NCI-H1092 treated with DMSO at 0.1 percent for 48 hours (cell line): ENCODE measurements at places on chromosomes 3 and 15.
A peak's percentile ranks its signal among the peaks of the same experiment; 100 is the strongest.

GRCh38 chr3:196189566-196190347 is 21.4 kb downstream of the ZDHHC19 start:
- DNase-seq: no peak

DNA sequence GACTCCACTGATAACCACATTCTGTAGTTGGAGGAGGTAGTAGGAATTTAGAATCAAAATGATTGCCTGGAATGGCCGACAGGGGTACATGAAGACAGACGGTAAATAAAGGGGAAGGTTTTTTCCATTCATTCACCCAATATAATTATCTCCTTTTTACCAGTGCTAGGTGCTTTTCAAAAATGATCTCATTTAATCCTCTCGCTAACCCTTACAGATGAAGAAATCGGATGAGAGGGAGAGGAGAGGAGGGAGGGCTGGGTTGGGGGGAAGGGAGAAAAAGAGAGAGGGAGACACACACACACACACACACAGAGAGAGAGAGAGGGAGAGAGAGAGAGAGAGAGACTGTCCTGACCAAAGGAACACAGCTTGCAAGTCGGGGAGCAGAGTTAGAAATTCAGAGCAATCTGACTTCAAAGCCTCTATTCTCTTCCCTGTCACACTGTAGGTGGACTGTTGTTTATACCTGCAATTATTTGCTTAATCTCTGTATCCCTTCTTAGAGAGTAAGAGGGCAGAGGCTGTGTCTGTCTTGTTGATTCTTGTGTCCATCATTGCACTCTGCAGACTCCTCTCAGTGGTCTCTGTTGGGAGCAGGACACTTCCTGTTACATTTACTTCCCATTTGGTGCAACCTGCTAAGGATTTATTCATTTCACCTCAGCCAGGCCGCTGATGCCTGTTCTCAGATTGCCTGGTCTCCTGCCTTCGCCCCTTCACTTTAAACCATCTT is 18.7 kb upstream of the PAQR9 start:
- DNase-seq: no peak

GRCh38 chr3:46269556-46269955 is 27.3 kb downstream of the CCR3 start:
- DNase-seq: no peak

DNA sequence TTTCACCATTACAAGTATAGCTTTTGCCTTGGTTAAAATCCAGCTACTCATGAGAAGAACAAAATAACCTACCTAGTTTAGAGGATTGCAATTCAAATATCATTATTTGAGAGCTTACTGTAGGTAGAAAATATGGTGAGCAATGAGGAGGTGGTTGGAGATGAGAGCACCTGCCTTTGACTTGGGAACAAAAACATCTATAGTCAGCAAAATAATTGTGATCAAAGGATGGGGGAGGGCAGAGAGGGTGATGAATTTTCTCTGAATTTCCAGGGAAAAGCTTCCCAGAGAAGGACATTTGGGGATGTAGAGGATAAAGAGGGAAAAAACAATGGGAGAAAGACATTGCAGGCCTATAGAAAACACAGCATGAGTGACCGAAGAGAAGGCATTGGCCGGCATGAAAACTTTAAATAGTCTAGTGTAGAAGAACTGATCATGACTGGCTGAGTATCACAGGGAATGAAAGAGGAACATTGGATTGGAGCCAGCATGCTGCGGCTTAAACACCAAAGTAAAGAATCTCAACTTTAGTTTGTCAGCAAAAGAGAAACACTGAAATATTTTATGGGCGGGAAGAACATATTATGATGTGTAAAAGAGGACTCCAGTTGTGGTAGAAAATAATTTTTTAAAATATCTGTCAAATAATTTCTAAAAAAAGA is 581.3 kb downstream of the UNC13C start:
- no peak for DNase-seq

- DNase-seq: no peak
Observed at GRCh38 chr3:82081351-82081750, 319.9 kb upstream of the GBE1 start.

DNA sequence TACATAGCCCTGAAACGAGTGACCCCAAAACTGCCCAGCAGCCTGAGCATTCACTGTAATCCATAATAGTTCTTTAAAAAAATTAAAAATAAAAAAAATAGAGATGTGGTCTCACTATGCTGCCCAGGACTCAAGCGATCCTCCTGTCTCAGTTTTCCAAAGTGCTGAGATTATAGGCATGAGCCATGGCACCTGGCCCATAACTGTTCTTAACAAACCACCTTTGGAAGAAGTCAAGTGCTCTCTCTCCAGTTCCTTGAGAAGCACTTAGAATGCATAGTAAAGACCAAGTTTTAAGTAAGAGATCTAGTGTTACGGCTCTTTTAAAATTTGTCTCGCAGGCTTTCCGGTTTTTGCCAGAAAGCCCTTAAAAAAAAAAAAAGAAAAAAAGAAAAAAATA is 8.2 kb downstream of the CDC25A start:
- DNase-seq: no peak

GRCh38 chr15:33148129-33148751 is 46.3 kb downstream of the FMN1 start:
- no peak for DNase-seq

DNA sequence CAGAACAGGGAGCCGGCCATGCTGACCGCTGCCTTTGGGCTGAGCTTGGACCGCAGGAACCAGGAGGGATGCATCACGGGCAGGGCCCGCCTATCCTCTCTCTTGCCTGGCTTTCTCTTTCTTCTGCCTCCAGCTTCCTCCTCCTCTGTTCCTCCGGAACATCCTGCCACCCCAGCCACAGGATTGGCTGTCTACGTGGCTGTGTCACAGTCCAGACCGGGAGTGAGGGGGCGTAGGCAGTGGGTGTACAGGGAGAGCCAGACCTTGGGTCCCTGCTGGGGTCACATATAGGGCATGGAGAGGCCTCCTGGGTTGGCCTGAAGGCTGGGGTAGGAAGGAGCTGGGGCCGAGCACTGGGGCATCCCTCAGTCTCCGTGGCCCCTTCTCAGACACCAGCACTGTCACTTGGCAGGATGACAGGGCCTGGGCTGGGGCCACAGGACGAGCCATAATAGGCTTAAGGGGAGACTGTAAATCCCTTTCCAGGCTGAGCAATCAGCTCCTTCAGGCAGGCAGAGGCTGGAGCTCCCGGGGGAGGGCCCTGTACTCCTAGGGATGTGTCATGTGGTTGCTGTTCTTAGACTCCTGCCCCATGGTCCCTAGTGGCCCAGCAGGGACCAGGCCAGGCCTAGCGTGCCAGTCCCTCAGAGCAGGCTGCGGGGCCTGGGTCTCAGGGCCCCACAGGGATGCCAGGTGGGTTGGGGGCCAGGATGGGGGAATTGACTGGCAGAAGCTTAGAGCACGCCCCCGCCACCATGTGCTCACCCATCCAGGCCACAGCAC is 25.4 kb downstream of the LINGO1 start:
- no peak for DNase-seq

GRCh38 chr3:76039431-76039830 is 254.1 kb upstream of the ZNF717 start:
- DNase-seq: no peak

DNA sequence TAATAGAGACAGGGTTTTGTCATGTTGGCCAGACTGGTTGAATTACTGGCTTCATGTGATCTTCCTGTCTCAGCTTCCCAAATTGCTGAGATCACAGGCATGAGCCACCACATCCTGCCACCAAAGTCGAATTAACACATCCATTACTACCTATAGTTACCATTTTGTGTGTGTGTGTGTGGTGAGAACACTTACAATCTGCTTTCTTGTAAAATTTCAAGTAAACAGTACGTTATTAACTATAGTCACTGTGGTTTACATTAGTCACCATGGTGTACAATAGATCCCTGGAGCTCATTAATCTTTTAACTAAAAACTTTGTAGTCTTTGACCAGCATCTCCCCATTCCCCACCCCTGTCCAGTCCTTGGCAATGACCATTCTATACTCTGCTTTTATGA is 270.0 kb downstream of the NAALADL2 start:
- DNase-seq: no peak

DNA sequence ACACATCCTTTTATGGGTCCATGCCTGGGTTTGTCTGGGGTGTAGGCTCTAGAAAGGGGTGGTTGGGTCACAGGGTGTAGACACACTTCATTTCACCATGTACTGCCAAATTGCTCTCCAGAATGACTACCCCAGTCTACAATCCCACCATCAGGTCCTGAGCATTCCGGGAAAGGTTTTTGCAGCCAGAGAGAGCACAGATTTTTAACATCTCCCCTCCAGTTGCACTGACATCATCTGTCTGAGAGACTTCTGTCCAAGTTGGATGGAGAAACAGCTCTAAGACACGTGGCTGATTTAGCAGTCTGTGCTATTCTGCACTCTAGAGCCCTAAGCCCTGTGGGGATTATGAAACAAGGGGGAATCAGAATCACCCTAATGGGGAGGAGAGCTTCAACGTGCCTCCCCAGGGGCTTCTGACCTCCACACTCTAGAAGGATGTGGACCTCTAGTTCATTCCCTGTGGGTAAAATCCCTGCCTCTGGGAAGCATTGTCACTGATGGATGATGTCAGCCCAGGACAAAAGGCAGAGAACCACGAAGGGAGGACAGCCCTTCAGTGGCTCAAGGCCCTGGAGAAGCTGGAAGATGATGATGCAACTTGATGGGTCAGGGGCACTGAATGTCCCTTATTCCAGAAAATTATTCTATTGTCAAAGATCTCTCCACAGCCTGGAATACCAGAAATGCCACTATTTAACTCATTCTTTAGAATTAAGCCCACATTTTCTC is 71.5 kb downstream of the CD200R1L start:
- DNase-seq: no peak

DNA sequence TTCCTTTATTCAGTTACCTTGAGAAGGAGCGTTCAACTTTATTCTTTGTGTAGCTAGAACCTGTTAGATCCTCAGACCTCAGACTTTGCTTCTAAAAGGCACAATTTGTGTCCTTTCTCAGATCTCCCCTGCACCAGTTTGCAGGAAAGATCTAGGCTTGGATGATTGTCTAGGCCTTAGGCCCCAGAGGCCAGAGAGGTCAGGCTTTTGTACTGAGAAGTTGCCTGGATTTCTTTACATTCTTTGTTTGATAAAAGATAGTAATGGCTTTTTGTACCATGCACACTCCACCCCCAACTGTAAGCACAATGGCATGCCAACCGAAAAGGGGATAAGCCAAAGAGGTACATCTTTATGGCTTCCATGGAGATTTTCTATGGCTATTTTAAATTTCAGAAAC is 719.6 kb upstream of the NR2F2 start:
- no peak for DNase-seq

- no peak for DNase-seq
Observed at GRCh38 chr15:28891588-28891987, 5.8 kb downstream of the APBA2 start.

GRCh38 chr15:25887870-25888269 is 24.7 kb upstream of the ATP10A start:
- DNase-seq: no peak

GRCh38 chr3:122555275-122556071 is 8.6 kb downstream of the PARP9 start:
- DNase-seq: no peak

GRCh38 chr3:167978071-167978470 is 117.7 kb downstream of the GOLIM4 start:
- DNase-seq: peak; percentile 85

- no peak for DNase-seq
Observed at GRCh38 chr15:50280271-50280670, 14.7 kb upstream of the HDC start.

DNA sequence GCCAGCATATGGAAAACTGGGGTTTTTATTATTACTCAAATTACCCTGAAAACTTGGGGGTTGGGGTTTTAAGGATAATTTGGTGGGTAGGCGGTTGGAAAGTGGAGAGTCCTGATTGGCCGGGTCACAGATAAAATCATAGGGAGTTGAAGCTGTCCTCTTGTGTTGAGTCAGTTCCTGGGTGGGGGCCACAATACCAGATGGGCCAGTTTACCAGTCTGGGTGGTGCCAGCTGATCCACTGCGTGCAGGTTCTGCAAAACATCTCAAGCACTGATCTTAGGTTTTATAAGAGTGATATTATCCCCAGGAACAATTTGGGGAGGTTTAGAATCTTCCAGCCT is 4.9 kb upstream of the ZNF662 start:
- no peak for DNase-seq

- DNase-seq: no peak
Observed at GRCh38 chr3:133138017-133138416, 99.8 kb downstream of the TMEM108 start.

DNA sequence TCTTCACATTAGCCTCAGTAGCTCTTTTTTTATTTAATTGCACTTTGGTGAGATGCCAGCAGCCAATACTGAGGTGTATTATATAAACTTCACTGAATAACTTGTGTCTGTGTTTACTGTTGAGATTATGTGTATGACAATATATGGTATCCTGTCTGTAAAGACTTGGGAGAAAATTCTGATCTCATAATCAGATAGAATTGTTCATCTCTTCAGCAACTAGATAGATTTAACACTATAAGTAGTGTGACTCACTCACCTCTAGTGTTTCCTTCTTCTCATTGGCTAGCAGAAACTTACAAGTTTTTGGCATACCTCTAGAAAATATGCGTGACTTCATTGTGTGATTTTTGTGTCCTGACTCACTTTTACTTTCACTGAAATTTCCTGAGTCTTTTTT is 67.6 kb upstream of the TGFBR2 start:
- DNase-seq: no peak

- no peak for DNase-seq
Observed at GRCh38 chr3:194950906-194951628, 265.4 kb downstream of the FAM43A start.

- DNase-seq: no peak
Observed at GRCh38 chr15:40410476-40410875, 4.9 kb downstream of the IVD start.

GRCh38 chr3:172272698-172273097 is 175.6 kb downstream of the GHSR start:
- no peak for DNase-seq

DNA sequence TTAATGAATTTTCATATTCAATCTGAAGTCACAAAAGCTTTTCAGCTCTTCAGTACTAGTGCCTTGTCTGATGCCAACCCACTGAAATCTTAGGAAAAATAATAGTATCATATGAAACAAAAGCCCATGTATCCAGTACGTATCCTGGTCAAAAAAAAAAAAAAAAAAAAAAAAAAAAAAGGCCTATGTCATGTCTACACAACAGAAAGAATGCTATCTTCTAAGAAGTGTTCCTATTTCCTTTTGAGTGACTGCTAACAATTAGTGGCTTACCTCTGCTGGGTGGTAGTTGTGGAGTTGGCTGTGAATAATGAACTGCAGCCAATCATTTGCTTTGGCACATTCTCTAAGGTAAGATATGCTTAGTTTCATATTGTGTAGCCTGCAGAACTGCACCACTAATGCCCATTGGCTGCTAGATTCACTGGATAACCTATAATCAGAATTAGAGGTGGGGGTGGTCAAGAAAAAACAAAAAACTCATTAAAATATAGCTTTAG is 59.6 kb downstream of the EIF3J start:
- no peak for DNase-seq

GRCh38 chr3:197027896-197028727 is 1.5 kb downstream of the MELTF start:
- no peak for DNase-seq

- DNase-seq: no peak
Observed at GRCh38 chr3:70539908-70540307, 227.5 kb upstream of the MDFIC2 start.
